ENCODE measurements at places on chromosomes 11 and 22.
A peak's percentile ranks its signal among the peaks of the same experiment; 100 is the strongest.

DNA sequence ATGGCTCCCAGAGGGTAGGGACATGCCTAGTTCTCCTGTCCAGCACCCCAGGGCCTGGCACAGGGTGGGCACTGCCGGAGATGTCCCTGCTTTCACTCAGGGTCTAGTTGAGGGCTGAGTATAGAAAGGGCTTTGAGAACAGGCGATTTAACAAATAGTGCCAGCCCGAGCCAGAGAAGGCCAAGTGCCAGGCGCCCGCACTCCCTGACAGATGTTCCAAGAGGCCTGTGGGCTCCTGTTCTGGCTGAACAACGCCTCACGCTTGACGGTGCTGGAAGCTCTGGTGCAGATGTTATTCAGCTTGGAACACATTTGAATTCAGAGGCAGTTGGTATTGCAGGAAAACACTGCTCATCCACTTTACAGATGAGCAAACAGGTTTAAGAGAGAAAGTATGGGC is 46.5 kb downstream of the NFAM1 start:
- no peak for DNase-seq

DNA sequence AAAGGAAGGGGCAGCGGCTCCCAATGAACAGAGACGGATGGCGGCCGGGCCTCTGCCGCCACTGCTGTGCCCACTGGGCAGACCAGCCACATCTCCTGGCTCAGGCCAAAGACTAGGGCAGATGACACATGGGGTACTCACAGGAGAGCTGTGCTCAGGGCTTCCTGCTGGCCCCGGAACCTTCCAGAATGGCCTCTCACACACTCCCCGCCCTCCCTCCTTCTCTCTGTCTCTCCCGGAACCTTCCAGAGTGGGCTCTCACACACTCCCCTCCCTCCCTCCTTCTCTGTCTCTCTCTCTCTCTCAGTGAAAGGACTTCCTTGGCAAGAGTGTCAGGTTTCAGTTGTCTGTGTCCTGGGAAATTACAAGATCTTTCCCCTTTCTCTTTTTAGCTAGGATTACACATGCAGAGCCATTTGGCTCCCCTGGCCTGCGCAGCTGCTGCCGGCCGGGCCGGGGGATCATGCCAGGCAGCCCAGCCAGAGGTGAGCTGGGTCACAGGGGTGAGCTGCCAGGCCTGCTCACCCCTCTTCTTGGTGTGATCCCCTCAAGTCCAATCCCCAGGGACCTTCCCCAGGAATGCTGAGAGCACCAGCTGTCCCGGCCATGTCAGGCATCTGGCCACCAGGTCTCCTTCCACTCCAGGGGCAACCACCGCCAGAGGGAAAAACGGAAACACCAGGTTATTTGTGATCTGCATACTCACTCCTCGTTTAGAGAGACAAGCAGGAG is 45.3 kb upstream of the ADA2 start:
- DNase-seq: no peak

DNA sequence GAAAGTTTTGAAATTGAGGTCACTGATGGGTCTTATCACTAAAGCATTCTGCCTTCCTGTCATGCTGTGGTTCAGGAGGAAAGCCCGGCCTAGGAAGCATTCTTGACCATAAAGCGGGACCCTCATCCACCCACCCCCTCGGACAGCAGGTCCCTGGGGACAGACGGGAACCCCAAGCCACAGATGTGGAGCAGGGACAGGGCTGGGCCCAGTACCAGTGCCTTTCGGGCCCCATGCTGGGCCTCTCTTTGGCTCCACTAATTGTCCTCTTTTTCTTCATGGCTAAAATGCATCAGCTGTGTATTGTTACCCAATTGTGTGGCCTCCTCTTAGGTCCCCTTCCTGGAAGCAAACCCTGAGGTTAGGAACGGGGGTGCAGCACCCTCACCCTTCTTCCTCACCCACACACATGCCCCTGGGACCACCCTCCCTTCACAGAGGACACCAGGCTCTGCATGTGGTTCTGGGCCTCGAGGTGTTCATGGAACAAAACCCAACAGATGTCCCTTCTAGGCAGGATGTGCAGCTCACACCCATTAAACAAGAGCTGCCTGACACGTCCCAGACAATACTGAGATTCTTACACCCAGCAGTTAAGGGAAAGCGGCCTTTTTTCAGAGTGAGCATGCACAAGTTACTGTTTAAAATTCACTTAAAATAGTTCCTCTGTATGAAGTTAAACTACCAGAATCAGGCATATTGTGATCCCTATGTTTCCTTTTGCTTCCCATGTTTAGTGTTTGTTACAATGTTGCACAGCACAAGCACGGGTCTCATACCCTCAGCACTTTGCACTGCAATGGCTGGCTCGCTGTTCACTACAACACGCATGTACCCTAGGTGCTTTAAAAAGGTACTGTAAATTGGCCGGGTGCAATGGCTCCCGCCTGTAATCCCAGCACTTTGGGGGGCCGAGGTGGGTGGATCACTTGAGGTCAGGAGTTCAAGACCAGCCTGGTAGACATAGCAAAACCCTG is 807.6 kb downstream of the BRD1 start:
- DNase-seq: no peak

DNA sequence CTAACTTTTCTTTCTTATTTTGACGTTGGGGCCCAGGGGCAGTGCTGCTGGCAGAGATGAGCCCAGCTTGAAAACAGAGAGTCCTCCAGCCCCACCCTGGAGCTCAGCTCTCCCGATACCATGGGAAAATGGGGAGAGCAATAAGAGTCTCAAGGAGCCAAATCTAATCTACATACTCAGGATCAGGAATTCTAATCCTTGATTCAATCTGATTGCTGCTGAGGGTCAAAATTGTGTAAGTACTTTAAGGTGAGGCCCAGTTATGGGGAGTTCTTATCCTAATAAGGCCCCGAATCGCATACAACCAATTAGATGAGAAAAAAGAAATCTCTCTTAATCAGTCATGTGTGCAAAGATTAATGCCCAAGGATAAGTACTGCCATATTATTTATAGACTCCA is 202.9 kb downstream of the FAM76B start:
- no peak for DNase-seq

GRCh38 chr11:61122761-61123160 is 20.5 kb downstream of the CD5 start:
- no peak for DNase-seq

GRCh38 chr11:117182551-117182935 is 4.0 kb downstream of the SIDT2 start:
- no peak for DNase-seq

DNA sequence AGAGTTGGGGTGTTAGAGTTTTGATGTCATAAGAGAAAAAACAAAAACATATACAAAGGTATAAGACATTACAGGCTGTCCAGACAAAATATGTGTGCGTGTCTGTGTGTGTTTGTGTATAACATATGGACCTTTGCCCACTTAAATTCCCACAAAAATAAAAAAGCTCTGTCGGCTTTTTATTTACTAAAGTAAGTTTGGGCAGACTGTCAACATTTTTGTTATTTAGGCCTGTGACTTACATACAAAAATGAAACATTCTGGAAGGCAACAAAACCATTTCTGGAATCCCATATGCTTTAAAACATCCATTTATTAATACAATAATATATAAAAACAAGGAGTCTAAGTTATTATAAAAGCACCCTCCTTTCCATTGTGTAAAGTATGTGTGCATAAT is 960.1 kb upstream of the FAT3 start:
- no peak for DNase-seq

GRCh38 chr11:72569966-72570892 is 104.0 kb downstream of the PDE2A start:
- no peak for DNase-seq

GRCh38 chr11:75627906-75628668 is 40.8 kb downstream of the MAP6 start:
- no peak for DNase-seq

DNA sequence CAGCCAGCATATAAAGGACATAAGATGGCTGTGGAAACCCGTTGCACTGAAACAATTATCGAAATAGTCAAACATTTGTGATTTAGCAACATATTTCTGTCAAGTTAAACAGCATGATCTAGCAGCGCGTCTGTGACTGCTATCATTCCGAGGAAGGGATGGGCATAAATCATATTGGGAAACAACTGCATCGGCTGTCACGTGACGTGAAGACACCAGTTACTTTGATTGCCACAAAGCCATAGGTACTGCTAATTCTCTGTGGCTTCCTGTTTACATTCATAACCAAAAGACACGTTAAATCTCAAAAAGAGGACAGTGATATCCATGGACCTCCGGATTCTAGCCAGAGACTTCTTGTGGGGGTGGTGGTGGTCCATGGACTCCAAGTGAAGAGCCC is 87.8 kb downstream of the CACNA1I start:
- peak; percentile 49 for DNase-seq

- DNase-seq: no peak
These were observed 9.6 kb upstream of the C1QTNF6 start for GRCh38 chr22:37197451-37198257.

GRCh38 chr22:30294066-30294465 is 4.8 kb upstream of the CASTOR1 start:
- DNase-seq: no peak

DNA sequence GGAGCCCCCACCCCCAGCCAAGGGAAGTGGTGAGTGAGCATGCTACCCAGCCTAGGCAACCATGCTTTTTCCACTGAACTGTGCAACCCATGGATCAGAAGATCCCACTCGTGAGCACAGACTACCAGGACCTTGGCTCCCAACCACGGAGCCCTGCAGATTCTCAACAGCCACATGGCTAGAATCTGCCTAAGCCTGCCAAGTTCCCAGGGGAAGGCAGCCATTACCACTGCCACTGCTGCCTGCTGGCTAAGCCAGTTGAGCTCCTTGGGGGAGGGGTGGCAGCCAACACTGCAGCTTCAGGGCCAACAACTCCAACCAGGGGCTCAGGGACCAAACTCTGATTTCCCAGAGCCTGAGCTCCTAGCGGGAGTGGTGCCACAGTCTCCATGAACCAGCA is 195.8 kb downstream of the DLG2 start:
- no peak for DNase-seq
